ENCODE measurements at places on chromosomes 1 and 21.

DNA sequence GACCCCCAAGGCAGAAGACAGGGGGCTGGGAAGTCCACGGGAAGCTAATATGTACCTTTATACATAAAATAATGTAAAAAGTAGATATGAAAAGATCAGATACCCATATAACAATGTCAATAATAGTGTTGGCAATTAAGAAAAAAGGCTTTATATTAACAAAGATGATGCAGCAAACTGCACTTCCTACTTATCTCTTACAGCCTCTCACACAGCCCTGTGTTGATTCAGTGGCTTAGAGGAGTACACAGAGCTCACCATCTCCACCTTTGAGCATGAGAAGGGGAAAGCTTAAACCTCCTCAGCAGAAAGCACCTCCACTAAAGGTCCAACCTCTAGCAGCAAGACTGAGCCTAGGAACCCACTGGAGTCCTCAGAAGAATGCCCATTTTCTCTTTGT lies 7.2 kb upstream of the VSIG8 start:
- H3K36me3 ChIP-seq, result no peaks in the 10 kb centered on the region
- H3K27ac ChIP-seq, result no peak overlapping the region
- no peak overlapping the region for H3K4me3 ChIP-seq
- 0 out of 3 replicates have a peak, but pooled peaks cover 2% of the 10 kb centered on the region for H3K27me3 ChIP-seq
- H3K4me1 ChIP-seq, result peaks cover 13% of the 10 kb centered on the region
- DNase-seq, result no peak

DNA sequence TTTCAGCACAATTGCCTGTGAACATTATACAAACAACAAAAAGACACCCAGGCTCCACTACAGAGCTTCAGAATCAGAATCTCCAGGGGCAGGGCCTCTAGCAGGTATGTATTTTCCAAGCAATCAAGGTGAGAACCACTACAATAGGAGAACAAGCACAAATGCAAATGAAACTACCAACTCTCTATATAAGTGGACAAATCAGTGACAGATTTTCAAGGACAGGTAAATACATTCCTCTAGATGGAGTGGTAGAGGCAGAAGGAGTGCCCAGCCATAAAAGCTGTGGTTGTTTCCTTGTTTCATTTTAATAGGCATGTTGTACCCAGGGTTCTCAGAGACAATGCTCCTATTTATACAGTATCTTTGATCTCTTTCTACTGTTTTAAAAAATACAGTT lies 20.1 kb upstream of the CCDC17 start:
- peaks cover 81% of the 10 kb centered on the region for H3K36me3 ChIP-seq
- no peaks in the 10 kb centered on the region for H3K4me1 ChIP-seq
- H3K4me3 ChIP-seq, result no peak overlapping the region
- no peak for DNase-seq
- H3K27ac ChIP-seq, result no peak overlapping the region

DNA sequence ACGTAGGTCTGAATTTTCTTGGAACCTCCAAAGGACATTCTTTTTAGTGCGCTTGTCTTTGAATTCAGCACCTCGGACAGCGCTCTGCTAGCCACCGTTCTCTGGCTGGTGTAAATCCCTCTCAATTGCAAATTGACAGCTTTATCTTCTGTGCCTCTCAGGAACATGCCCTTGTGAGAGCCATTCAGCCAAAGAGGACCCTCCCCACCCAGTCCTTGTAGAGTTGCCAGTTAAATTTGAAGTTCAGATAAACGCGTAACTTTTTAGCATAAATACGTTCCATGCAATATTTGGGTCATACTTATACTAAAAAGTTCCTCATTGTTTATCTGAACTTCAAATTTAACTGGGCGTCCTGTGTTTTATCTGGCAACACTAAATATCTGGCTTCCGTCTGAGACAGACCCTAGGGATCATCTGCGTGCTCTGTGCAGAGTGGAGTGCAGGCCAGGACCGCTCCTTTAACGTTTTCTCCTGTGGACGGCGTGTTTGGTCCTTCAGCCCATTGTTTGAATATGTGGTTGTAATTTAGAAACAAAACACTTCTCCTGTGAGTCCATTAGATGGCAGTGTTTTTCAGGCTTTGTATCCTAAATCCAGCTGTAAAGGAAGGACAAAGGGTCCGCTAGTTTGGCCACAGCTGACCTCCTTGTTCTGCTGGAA lies 7.0 kb downstream of the KCNAB2 start:
- peaks cover under 1% of the 10 kb centered on the region for H3K4me1 ChIP-seq
- no peak overlapping the region for H3K27ac ChIP-seq
- H3K27me3 ChIP-seq, result peaks cover 29% of the 10 kb centered on the region
- H3K4me3 ChIP-seq, result no peak overlapping the region

- no peaks in the 10 kb centered on the region for H3K36me3 ChIP-seq
- no peaks in the 10 kb centered on the region for H3K27me3 ChIP-seq
- H3K4me3 ChIP-seq, result no peak within 1 kb of the TSS
- peaks cover 63% of the 10 kb centered on the region for H3K4me1 ChIP-seq
- no peak for DNase-seq
Measured at GRCh38 chr1:153548722-153549688, at the start of gene S100A3. Gene S100A3, minus strand, starts transcription at chr1:153549258. Its CDS starts 773 bp downstream, at chr1:153548485.

DNA sequence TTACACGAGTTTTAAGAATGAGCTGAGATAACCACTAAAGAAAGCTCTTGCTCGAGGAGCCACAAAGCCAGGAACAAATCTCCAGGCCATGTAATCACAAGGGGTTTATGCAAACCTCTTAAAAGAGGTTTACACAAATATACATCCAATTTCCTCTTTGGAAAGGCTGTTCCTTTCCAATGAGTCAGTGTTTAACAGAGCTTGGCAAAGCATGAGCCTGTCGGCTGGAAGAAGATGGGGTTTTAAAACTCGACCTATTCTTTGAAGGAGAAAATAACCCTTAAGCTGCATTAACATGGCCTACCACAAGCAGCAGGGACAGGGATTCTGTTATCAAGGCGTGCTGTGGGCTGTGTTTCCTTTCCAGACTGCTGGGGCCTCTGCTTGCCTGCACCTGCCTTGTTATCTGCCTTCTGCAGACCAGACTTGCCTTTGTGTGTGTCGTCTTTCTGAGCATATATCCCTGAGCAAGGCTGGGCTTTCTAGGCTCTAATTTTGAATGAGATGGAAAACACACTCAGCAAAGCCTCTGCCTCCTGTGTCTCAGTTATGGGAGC lies 40.6 kb upstream of the CYP2J2 start:
- peaks cover 2% of the 10 kb centered on the region for H3K27me3 ChIP-seq
- peak; percentile 43 for DNase-seq
- no peaks in the 10 kb centered on the region for H3K36me3 ChIP-seq
- no peak overlapping the region for H3K4me3 ChIP-seq
- H3K27ac ChIP-seq, result no peak overlapping the region

All from K562 (cell line).